Transverse colon (tissue), 4 donors: ENCODE measurements at places on chromosomes 12 and 14. TPM values are rescaled to one million over a fixed set of nuclear protein-coding genes. Genes with fewer than 3 reads are reported as not detected.
A peak's percentile ranks its signal among the peaks of the same experiment; 100 is the strongest.

IRF2BPL gene
- 40.0 TPM for total RNA-seq

IPO8 gene
- total RNA-seq: 68.7 TPM

GSG1 gene
- total RNA-seq: not detected

AICDA gene
- total RNA-seq: not detected

DNA sequence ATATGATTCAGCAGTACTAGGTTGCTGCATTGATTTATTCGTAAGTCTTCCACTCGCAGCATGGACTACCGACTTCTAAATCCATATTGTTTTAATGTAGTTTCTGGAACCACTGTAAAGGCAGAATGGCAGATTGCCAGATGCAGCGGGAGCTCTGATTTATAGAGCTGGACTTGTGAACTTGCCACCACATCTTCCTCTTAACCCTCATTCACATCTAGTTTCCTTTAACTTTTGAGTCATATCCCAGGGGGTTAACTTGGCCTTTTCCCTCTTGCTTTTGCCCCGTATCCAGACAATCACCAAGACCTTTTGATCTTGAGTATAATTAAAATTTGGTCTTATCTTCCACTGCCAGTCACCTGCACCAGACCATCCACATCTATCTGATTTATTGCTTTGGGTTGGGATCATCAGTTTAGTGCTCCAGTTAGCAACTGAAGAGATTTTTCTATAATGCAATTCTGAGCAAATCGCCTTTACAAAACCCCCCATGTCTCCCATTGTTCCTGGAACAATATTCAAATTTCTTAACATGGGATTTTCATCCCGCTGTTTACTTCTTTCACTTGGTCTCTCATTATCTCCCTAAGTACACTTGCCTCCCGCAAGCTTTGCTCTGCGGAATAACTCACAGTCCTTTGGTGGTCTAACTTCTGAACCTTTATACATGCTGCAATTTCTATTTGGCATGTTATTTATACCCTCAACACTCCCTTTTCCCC, 130.5 kb downstream of the ACSS3 start:
- peak; percentile 39 for DNase-seq

- DNase-seq: no peak
Observed at GRCh38 chr14:92173668-92174067, 51.9 kb downstream of the CPSF2 start.

GRCh38 chr12:119940897-119941296, 48.1 kb upstream of the BICDL1 start:
- no peak for DNase-seq

DNA sequence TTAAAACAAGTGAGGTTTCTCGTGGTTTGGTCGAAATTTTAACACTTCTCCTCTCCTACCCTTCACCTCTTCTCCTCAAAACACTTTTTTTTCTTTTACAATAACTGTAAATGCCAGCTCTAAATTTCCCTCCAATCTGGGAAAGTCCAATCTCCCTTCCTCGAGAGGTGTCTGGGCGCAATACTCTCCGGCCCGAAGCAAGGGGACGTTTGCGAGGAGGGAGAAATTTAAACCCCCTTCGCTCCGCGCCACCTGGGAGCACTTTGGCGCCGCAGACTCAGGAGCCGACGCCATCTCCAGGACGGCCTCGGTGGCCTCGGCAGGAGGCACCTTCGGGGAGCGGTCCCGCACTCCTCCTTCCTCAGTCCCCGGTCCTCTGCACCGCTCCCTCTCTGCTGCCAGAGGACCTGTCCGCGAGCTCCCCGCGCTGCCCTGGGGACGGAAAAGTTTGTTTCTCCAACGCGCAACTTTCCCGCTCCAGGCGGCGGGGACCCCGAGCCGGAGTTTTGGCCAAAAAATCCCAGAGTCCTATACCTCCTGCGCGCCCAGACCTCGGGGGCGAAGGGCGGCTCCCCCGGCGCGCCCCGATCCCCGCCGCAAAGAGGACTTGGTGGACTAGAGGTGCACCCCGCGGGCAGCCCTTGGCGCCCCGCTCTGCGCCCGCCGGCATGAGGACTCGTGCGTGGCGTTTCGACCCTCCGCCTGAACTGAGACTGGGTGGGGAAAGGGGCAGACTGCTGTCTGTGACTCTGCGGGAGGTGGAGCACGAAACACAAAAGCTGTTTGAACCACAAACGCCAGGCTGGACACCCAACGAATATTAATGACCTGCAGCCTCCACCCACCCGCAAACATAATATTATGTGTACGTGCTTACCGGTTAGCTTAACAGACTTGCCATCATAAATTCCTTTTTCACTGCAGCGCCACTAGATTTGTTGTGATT, 95.2 kb upstream of the HMGA2 start:
- DNase-seq: peak; percentile 8
